ENCODE measurements at places on chromosomes 3 and 15.

- no peak for DNase-seq
Measured at GRCh38 chr3:70982284-70982683, 601.2 kb downstream of the FOXP1 start.

- no peak for DNase-seq
Measured at GRCh38 chr3:194184265-194184751, 48.4 kb downstream of the HES1 start.

- no peak for DNase-seq
Measured at GRCh38 chr15:70329179-70329578, 231.5 kb upstream of the TLE3 start.

- no peak for DNase-seq
Measured at GRCh38 chr3:190618330-190619030, 104.6 kb downstream of the IL1RAP start.

DNA sequence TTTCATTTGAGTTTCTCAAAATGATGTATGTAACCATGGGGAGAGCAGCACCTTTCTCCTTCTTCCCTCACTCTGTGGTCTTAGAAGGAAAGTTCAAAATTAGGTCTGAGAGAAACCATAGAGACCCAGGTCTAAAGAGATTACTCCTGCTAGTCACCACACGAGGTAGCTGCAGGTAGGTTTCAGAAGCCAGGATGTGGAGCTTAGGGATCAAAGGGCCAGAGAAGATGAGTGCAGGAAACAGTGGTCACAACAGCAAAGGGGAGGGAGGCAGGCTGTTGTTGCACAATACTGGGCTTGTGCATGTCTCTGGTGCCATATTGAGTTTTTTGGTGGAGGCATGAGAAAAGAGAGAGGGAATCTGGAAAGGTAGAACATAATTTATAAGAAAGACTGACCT lies 583.6 kb downstream of the AGBL1 start:
- DNase-seq: no peak

DNA sequence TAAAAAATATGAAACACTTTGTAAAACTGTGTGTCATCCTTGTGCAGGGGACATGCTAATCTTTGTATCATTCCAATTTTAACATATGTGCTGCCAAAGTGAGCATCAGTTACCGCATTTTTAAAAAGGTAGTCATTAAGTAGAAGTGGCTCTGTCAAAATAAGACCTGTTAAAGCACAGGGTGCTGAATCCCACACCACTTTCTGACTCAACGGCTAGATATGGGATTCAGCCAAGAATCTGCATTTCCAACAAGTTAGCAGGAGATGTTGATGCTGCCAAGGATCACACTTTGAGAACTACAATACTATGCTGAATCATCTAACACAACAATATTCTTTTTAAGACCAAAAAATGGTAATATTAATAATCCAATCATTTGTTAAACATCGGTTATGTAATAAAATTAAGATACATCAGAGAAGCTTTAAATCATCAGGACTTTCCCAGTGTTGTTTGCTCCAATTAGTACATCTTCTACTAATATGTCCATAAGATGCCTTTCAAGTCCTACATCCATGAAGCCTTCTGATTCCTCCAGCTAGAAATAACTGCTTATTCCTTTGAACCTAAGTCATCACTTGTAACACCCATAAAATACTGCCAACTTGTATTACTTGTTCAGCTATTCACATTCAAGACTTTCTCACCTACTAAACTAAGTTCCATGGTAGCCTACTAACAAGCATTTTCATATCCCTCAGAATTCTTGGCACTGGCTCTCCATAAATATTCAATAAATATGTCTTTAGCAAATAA lies 71.1 kb downstream of the TBL1XR1 start:
- DNase-seq: no peak
